ENCODE measurements at places on chromosomes 5 and 9.

DNA sequence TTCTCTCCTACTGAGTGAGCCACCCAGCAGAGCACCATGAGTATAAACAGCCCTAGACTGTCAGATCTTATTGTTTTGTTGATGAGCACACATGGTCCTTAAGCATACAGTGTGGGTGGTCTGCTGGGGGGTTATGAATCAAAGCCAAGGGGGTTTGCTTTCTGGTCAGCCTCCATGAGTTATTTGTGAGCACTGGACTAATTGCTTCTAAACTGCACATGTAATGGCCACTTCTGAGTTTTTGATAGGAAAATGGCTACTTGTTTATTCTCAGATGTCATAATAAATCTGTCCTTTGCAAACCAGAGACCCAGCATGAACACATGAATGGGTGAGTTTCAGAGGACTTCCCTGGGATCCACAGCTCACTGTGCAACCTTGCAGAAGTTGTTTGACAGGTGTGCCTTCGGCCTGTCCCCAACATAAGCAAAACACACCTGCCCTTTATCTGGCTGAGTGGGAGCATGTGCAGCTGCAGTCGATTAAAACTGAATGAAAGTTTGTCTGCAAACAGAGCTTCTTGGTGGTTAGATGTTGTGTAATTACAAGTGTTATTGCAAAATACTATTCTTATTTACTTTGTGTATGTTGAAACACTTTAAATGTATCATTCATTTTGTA is 35.9 kb downstream of the MAMDC2 start:
- DNase-seq, result no peak

- no peak for DNase-seq
Observed at GRCh38 chr9:108880738-108881316, 18.8 kb downstream of the ACTL7A start.

GRCh38 chr5:170603109-170603508 is 99.3 kb downstream of the KCNIP1 start:
- no peak for DNase-seq

DNA sequence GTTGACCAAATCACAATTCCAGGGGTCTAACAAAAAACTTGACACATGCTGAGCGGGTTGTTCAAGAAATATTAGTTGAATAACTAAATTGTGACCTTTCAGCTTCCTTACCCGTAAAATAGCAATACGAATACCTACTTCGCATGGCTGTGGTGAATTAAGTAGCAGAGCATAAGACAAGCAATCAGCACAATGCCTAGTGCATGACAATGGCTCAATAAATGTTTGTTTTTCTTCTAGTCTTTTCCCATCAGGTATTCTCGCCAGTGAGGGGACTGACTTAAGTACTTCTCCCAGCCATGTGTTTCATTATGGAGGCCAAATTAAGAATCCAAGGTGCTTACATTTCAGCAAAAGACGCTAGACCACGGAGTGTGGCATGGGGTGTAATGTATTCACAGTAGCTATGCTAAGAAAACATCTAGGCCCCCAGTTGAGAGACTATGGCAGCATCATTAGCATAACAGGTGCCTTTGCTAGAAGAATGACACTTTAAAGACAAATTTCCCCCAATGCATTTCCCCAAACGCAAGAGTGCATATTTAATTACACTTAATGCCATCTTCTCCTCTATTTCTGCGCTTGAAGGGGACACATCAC is 145.9 kb downstream of the ASTN2 start:
- no peak for DNase-seq

DNA sequence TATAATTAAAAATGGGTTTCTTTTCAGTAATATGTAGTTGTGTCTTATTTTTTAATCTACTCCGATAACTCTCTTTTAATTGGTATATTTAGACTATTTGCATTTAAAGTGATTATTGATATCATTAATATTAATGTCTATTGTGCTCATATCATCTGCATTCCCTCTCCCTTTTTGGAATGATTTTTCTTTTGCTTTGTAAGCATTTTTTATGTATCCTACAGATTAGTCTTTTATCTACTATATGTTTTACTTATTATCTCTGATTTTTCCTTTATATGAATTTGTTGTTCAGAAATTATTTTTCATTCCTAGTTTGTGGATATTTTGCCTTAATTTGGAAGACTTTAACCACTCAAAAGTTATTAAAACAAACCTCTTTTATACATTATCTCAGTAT is 34.0 kb downstream of the NDUFS4 start:
- DNase-seq, result no peak

GRCh38 chr5:59799668-59800346 is 93.7 kb downstream of the PDE4D start:
- peak; percentile 60 for DNase-seq

DNA sequence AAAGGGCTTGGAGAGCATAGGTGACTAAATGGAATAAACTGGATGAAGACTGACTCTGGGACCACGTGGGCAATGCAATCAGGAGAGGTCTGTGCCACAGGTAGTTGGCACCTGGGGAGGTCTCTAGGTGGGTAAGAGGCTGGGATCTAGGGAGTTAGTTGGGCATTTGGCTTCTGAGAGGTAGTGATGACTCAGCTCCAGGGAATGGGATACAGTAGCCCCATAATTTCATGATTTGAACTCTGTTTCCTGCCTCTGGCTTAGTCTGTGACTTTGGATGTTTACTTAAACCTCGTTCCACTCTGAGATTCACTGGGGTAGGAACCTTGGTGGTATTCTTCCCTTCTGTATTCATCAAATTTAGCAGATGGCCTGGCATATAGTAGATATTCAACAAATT is 240.8 kb downstream of the KIF4B start:
- no peak for DNase-seq

DNA sequence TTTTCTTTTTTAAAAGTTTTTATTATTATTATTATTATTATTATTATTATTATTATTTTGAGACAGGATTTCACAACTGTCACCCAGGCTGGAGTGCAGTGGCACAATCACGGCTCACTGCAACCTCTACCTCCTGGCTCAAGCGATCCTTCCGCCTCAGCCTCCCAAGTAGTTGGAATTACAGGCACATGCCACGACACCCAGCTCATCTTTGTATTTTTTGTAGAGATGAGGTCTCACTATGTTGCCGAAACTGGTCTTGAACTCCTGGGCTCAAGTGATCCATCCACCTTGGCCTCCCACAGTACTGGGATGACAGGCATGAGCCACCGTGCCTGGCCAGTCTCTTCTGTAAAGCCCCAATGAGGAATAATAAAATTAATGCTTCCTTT is 31.0 kb upstream of the TXN start:
- DNase-seq, result no peak

DNA sequence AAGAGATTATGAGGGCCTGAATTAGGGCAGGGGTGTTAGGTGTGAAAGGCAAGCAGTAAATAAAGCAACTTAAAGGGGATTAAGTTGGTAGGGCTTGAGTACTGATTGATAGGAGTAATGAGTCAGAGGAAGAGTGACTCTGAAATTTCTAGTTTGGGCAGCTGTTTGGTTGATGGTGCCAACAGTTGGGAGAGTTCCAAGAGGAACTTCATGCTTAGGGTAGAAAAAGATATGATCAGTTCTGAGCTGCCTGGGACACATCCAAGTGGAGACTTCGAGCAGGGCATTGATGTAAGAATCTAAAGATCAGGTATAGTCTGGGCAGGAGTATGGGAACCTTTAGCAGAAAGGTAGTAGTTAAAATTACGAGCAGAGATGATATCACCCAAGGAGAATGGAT is 10.2 kb downstream of the MAMDC2 start:
- DNase-seq, result peak; percentile 93

- DNase-seq, result no peak
Observed at GRCh38 chr9:132885720-132886333, 7.1 kb downstream of the SPACA9 start.

GRCh38 chr9:134252084-134252830 is 74.0 kb upstream of the RXRA start:
- DNase-seq, result no peak

- DNase-seq, result peak; percentile 67
Observed at GRCh38 chr9:69657269-69657668, 14.9 kb downstream of the APBA1 start.

- no peak for DNase-seq
Observed at GRCh38 chr9:618478-618877, 223.0 kb upstream of the DMRT1 start.

GRCh38 chr5:57832875-57833274 is 350.3 kb upstream of the ACTBL2 start:
- peak; percentile 15 for DNase-seq

DNA sequence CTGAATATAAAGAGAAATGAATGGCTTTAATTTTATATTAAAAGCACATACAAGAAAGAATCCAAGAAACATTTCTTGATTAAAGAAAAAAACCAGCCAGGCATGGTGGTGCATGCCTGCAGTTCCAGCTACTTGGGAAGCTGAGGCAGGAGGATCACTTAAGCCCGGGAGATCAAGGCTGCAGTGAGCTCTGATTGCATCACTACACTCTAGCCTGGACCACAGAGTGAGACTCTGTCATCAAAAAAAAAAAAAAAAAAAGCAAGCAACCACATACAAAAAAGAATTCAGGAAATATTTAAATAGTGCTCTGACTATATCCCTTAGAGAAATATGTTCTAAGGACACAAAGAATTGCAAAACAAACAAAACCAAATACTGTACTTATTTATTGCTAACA is 2.5 kb upstream of the PLAC8L1 start:
- no peak for DNase-seq

DNA sequence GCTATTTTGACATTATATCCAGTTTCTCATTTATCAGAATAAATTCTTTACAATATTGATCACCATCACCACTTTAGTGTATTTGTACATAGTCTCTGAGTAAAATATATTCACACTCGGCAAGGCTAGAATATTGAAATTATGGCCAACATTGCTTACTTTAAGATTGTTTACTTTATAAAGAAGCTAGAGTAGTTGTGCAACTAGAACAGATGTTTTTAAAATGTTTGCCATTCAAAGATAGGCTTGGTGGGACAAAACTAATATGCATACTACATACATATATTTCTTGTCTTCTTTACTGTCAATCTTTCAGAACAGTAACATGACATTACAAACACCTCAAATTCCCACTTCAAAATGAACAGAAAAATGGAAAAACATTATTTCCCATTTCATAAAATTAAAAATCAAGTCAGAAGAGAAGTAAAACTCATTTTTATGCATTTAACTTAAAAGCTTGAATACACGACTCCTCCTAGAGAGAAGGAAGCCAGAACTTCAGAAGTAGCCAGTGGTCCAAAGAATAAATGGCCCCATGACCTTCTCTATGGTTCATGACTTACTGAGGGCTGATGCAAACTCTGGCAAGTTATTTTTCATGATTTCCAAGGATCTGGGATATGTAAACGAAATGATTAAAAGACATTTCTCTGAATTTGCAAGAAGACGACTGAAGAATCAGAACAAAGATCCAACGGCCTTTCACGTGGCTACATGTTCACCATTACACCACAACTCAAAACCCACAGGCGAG is 14.1 kb downstream of the MTX3 start:
- no peak for DNase-seq

GRCh38 chr9:101705135-101705661 is 33.2 kb downstream of the GRIN3A start:
- DNase-seq, result peak; percentile 57

GRCh38 chr9:133331221-133331620 is 4.8 kb downstream of the SURF6 start:
- DNase-seq, result no peak

DNA sequence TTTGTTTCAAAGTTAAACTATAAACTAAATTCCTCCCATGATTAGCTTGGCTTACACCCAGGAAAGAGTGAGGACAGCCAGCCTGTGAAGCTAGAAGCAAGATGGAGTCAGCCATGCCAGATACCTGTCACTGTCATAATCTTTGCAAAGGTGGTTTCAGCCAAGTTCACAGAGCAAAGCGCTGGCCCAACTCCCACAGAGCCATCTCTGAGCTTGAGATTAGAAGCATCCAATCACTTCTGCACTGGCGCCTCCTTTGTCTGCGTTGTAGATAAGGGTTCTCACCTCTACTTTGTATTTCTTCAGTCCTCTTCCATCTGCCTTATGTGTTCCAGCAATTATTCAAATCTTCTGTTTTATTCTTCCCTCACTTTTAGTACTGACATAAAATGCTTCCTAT is 119.4 kb upstream of the ACO1 start:
- peak; percentile 9 for DNase-seq

DNA sequence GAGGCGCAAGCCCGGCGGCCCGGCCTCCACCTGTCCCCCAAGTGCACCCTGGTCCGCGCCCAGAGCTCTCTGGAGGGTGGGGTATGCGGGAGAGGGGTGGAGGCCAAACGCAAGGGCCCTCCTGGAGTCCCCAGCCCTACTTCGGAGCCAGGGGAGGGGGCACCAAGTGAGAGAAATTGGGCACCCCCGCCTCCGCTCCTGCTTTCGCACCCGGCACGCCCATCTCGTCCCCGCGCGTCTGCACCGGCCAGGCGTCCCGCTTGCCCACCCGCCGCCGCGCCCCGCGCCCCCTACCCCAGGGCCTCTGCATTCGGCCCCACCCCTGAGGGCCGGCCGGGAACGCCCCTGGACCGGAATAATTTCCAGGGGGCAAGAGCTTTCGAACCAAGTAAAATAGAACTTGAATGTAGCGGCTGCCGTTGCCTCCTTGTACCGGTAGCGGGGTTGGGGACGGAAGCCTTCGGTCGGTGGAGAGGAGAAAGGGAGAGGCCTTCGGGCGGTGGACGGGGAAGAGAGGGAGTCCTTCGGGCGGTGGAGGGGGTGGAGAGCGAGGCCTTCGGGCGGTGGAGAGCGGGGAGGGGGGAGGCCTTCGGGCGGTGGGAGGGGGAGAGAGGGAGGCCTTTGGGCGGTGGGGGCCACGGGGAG is 694 bp upstream of the PHPT1 start:
- no peak for DNase-seq

DNA sequence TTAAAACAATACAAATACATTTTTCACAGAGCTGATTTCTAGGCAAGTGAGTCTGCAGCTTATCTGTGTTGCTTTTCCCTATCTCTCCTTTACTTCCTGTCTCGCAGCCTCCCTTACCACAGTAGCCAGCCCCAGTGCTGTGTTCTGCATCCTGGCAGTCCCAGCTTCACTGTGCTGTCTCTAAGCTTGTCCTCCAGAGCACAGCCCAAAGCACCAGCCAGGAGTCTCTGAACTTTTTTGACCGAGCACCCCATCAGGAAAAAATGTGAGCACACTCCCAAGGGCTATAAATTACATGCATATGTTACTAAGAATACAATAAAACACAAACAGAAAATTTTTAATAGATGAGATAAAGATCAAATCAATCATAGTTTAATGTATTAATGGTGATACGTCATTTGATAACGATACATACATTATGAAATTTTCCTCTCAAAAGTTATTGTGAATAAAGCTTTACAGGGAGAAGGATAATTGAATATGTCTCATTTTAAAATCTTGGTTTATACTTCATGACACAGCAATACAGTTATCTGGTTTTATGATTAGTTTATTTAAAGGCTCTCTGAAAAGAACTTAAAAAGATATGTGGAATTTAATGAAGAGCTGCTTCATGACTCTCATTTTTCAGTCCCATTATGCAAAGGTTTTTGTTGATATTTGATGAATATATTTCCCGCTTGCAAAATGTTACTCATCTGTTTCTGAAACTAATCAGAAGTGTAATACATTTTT is 7.3 kb upstream of the RHOBTB3 start:
- no peak for DNase-seq

- peak; percentile 89 for DNase-seq
Observed at GRCh38 chr9:95009459-95009858, 283.0 kb downstream of the AOPEP start.
